Breast epithelium (tissue), 4 donors: ENCODE measurements at places on chromosomes 3 and 15.

DNA sequence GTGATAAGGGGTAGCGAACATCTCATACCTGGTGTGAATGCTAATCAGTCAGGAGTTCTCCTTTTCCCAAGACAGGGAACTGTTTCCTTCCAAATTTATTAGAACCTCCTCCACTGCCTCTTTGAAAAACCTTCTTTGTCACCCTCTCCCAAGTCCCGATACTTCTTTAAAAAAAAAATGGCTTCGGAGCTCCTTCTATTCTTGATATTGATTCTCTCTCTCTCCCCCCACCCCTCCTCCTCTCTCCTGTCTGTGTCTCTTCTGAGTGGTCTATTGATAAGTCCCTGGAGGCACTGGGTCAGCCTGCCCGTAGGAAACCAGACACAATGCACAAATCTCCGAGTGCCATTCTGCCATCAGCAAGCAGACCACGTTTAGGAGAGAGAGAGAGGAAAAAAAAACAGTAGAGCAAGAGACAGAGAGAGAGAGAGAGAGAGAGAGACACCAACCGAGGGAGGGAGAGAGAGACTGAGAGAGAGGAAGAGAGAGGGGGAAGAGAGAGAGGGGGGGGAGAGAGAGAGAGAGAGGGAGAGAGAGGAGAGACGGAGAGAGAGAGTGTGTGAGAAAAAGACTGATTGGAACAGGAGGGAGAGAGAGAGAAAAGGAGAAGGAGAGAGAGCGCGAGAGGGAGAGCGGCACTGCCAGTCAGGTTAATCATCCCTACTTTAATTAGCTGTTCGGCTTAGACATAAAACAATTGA, 160.9 kb downstream of the TIGIT start:
- DNase-seq = no peak

DNA sequence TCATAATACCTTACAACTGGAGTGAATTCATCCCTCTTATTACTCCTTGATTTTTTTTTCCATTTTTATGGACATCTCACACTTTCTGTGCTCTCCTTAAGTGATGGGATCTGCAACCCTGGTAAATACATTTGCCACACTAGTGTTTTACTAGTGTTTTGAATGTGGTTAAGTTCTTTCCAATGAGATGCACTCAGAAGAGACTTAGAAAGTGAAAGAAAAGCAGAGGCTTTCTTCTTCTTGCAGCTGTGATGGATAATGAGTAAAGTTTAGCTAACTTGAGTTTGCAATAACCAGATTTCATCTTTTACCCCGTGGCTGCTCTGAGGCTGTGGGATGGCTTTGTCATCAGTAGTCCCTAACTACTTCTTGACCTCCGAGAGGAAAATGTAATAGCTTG, 1248.4 kb downstream of the NSUN3 start:
- DNase-seq = no peak

DNA sequence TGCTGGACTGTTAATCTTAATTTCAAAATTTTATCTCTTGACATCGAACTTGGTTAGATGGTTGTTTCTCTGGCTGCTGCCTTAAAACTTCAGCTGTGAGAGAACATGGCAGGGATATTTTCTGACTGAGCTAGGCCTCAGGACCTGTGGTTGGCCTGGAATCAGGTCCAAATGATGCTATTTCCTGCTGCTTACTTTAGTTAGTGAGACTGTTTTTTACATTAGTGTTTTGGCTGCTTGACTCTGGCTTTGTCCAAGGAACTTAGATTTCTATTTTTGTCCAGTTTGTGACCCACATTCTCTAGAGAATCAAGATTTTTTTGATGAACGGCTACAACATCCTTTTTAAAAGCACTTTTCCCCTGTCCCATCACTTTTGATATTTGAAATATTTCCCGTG, 497.9 kb upstream of the SGO1 start:
- no peak for DNase-seq

DNA sequence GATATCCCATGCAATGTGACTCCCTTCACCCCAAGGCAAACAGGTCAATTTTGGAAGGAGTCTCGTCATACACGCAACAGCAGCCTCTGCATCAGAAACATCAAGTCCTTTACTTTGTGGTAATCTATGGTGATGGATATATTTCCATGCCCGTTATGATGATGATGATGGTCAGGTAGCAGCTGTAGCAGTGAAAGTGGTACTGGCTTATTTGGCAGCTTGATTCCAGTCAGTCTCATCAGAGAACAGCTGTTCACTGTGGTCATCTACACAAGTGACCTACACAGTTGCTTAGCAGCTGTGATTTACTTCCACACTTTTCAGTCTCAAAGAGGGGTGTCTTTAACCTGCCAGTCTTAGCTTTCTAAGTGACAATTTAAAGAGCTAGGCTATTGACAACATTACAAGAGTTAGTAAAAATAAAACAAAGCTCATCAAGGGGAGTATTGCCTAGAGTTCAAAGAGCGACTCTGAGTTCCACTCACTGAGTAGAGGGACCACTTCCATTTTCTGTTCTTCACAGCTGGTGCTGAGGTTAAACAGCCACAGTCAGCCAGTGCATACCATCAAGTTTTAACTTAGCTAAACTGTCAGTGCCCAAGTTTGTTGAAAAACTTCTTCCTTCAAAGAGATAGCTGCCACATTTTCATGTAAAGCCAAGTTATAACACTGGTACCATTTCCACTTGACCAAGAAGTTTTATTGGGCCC, 587.4 kb upstream of the KCNMB2 start:
- no peak for DNase-seq

DNA sequence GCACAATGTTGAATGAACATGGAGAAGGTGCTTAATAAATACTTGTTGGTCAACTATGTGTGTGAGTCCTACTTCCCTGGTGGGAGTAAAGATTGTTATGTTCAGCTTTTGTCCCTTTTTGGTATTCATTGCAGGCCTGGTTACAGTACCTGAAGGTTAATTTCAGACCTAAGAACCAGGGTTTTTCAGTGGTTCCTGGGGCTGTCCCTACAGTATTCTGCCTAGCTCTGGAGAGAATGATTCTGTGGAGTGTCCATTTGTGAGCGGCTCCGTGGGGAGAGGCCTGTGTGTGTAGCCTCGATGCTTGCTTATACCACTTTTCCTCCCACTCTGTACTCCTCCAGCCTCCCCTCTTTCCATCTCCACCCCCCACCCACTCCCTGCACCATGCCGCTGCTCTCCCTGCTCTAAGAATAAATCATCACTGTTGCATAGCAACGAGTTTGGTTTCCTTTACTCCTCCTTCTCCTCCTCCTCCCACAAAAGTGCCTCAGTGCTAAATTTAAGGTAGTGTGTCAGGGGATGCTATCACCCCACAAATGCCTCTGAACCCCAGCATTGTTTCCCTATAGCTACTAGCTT, 150.6 kb upstream of the ROPN1 start:
- DNase-seq = no peak

DNA sequence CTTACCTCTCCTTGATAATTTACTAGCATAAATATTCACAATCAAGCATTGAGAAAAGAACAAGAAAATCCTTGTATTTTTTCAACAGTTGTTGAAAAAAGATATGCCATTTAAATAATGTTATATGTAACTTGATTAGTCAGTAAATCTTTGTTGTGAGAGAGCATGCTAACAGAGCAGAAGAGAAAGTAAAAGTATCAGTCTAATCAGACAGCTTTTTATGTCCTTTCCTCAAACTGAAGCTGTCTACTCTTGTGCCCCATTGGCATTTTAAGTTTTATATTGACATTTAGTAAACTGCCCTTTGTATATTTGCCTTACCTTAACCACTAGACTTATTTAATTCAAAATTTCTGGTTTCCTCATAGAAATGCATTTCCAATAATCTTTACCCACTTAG, 668.7 kb downstream of the OTOL1 start:
- no peak for DNase-seq

- no peak for DNase-seq
These were observed 2.8 kb upstream of the SST start for GRCh38 chr3:187673012-187673411.

DNA sequence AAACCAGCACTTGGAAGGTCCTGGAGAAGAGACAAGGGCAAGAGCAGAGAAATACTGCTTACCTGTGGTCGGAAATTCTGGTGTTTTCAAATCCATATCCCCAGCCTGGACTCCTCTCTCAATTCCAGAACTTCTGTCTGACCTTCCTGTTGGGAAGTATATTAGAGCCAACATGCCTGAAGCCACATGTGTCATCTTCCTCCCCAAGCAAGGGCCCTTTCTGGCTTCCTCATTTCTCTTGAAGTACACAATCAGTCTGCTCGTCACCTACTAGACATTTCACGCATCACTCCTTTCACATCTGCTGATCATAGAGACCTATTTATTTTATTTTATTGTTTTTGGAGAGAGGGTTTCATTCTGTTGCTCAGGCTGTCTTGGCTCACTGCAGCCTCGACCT, 8.4 kb downstream of the PARP14 start:
- no peak for DNase-seq

DNA sequence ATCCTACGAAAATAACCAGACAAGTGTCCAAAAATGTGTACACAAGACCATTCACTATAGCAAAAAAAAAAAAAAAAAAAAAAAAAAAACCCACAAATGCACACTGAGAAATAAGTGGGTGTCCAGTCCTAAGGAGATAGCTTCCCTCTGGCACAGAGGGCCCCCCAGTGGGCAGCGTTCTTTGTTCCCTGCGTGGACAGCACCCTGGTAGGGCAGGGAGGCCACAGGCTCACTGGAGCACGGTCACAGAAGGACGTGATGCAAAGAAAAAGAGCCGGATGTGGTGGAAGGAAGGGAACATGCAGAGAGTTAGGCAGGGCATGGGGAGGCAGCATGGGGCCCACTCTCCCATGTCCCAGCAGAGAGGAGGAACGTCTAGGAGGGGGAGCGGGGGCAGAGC, 210.7 kb upstream of the NSMCE3 start:
- DNase-seq = no peak

DNA sequence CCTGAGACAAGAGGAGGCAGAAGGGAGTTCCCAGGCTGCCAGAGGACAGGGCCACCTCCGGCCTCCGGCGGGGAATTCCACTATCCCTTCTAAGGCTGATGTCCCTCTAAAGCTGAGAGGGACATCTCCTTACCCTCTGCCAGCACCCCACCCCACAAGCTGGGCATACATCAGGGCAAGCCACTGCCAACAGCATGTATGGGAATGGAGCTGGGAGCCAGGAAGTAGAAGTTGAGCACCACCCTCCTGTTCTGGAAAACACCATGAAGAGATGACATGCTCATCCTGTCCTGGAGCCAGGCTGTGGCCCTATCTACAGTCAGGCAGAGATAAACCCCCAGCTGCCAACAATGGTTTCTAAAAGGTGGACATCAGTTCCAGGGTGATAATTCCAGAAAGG, 7.1 kb downstream of the PLCD1 start:
- DNase-seq = no peak

DNA sequence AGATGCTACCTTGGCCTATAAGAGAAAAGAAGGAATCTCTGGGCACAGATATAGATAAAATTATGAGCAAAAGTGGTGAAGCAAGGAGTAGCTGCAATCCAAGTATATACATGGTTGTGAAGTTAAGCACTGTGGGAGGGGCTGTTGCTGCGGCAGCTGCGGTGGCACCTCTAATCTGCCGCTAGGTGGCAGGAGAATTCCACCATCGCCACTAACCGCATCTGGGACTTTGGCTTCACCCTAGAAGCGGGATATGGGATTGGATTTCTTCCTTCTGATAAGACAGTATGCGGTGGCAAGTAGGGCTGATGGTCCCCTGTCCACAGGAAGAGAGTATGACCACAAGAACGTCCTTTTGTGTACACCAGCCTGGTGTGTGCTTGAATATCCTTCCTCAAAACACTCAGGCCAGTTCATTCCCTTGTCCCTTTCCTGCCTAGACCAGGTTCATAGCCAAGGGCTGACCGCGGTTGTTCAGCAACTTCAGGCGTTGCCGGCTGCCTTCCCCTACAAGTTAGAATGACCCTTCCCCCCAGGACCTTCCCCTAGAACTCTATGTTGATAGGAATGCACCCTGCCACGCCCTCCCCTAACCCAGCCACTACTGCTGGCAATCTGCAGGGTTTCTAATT, 5.1 kb downstream of the MAGEL2 start:
- no peak for DNase-seq

GRCh38 chr3:118734664-118735063, 300.0 kb downstream of the IGSF11 start:
- DNase-seq = no peak

- no peak for DNase-seq
These were observed 282.5 kb downstream of the TBL1XR1 start for GRCh38 chr3:176914764-176915163.

DNA sequence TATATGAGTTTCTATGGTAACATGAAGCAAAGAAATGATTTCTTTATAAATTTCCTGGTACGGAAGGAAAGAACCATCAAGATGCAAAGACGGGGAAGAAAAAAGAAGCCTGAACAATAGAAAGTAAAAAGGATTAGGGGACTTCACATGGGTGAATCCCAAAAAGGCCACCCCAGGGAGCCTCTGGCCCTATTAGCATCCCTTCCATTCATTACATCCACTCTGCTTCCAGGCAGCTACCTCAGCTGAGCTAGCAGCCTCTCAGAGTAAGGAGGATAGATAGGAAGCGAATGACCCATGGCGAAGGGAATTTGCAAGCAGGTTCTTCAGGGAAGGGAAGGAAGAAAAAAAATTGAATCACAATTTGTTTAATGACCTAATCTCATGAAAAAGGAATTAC, 81.6 kb downstream of the GABRB3 start:
- no peak for DNase-seq

DNA sequence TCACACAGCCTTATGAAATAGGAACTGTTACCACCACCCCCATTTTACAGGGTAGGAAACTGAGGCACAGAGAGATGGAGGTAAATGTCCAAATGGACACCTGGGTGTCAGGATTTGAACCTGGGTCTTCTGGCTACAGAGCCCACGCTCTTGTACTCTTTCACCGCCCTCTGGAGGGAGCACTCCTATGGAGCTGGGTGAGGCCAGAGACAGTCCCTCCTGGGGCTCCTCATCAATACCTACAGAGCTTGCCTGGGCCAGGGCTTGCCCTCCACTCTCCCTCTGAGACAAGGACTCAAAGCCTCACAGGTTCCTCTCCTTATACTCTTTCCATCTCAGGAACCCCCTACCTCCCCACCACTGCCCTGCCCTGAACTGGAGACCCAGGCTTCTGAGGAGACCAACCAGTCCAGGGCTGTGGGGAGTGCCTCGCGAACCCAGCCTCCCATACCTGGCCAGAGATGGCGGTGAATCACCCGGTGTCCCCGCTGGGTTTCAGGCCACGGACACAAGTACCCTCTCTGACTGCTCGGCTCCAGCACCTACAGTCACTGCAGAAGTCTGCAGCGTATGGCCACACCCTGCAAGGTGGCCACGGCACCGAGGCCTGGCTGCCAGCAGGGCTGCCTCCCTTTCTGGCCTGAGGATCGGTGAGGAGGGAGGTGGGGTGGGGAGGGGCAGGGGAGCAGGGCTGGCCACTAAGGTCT, 22.1 kb upstream of the ATP2B2 start:
- no peak for DNase-seq

GRCh38 chr3:43181202-43181821, 75.4 kb upstream of the POMGNT2 start:
- DNase-seq = no peak

- DNase-seq = no peak
These were observed 39.2 kb upstream of the SEMA4B start for GRCh38 chr15:90161950-90162361.

DNA sequence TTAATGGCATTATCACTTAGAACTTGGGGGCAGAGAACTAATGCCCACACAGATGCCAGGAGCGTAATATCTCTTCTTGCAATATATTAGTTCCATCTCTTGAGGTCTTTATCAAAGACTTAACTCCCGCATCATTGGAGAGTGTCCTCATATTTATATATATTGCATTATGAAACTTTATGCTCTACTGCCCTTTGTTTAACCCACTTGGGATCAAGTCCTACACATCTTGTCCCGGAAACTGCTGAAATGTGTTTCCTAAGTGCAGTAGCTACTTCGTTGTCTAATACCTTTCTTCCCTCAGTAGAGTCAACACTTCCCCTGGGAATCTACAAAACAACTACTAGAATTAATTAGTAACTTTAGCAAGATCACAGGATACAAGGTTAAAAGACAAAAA, 1029.2 kb downstream of the OTOL1 start:
- no peak for DNase-seq
